Cardiac septum (tissue), 1 donor: ENCODE measurements at places on chromosomes 6 and 20. TPM values are rescaled to one million over a fixed set of nuclear protein-coding genes. Genes with fewer than 3 reads are reported as not detected.

The IBTK gene
- total RNA-seq = 36.5 TPM

The SYNGAP1 gene
- total RNA-seq = 9.0 TPM

DNA sequence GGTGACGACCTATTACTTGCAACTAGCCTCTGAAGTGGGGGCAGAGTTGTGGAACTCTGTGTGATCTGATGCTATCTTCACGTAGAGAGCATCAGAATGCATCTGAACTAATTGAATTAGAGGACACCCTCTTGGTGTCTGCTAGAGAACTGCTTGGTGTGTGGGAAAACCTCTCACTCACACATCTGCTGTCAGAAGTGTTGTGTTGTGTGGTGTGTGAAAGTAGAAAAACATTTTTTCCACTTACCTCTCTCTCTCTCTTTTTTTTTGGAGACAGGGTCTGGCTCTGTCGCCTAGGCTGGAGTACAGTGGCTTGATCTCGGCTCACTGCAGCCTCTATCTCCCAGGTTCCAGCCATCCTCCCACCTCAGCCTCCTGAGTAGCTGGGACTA, 90.0 kb downstream of the CHMP4B start:
- no peak for DNase-seq

GRCh38 chr6:29694637-29695036, 13.7 kb upstream of the ZFP57 start:
- DNase-seq = no peak

DNA sequence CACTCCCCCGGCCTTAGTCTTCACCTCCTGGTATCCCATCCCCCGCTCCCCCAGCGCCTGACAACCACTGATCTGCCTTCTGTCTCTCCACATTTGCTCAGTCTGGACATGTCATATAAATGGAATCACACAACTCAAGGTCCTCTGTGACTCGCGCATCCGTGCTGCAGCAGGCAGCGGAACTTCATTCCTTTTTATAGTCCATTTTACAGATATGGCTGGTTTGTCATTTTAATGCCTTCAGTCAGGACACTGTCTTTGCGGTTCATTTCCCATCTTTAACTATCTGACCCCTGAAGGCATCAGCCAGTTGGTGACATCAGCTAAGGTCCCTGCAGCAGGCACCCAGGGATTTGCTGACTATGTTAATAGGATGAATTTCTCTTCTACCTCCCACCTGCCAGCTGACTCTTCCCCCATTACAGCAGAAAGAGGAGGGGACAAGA, 125.7 kb downstream of the ZMYND8 start:
- no peak for DNase-seq

- peak; percentile 80 for DNase-seq
Observed at GRCh38 chr6:38567436-38567835, 72.3 kb downstream of the BTBD9 start.

DNA sequence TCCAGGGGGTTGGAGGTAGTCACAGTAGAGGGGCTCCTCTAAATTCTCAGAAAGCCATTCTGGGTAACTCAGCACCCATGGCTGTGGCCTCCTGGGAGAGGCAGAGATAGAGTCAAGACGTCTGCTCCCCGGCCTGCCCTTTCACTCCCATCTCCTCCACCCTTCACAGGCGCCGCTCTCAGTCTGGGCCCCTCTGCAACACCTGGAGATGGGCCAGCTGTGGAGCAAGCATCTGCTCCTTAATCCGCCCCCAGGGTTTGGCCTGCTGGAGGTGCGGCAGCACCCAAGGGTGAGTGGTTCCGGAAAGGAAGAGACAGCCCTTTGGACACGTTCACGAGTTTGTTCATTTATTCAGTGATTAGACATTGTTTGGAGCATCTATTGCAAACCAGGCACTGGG, 271.3 kb downstream of the BMP7 start:
- peak; percentile 31 for DNase-seq
